T-cell (primary cell): ENCODE measurements at places on chromosomes 16 and 17.

DNA sequence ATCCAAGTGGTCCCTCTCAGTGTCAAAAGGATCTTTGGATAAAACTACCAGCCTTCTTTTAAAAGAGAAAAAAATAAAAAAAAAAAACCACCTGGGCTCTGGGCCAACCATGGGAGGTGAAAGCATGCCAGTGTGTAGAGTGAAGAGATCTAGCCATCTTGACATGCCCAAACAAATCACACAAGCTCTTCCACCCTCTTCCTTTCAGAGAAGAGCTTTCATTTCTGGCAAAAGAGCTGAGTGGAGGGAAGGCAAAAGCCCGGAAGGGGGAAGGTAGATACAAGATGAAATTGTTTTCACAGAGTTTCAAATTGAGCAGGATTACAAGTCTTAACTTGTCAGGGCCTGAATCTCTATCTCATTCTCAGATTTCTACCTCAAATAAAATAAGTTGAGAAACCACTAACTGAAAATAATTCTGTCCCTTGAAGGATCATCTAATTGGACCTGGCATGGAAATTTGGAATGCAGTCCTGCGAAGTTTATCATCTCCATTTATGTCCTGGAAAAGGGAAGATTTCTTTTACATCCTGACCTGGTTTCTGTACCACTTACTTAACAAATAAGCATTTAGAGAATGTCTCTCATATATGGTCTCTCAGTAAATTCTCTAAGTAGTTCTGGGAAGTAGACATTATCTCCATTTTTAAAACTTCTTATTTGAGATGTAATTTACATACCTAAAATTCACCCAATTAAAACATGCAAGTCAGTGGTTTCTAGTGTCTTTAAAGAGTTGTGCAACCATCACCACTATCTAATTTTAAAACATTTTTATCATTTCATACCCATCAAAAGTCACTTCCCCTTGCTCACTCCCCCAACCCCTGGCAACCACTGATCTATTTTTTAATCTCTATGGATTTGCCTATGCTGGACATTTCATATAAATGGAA, 93.7 kb downstream of the TANGO6 start:
- DNase-seq = no peak

GRCh38 chr17:80782536-80783427, 208.9 kb upstream of the CHMP6 start:
- peak; percentile 63 for DNase-seq

- peak; percentile 54 for DNase-seq
Measured at GRCh38 chr17:2222901-2223616, 80.5 kb downstream of the SMG6 start.

- no peak for DNase-seq
Measured at GRCh38 chr17:60416368-60416925, 5.8 kb upstream of the CHCT1 start.
